Gastrocnemius medialis (tissue), 4 donors: ENCODE measurements at places on chromosomes 2 and 18. TPM values are rescaled to one million over a fixed set of nuclear protein-coding genes. Genes with fewer than 3 reads are reported as not detected.
A peak's percentile ranks its signal among the peaks of the same experiment; 100 is the strongest.

Gene ITPRID2
- 38.7 TPM for total RNA-seq

Gene RTKN
- 5.6 TPM for total RNA-seq

Gene DIS3L2
- 12.8 TPM for total RNA-seq

Gene ST6GAL2
- total RNA-seq, result not detected

DNA sequence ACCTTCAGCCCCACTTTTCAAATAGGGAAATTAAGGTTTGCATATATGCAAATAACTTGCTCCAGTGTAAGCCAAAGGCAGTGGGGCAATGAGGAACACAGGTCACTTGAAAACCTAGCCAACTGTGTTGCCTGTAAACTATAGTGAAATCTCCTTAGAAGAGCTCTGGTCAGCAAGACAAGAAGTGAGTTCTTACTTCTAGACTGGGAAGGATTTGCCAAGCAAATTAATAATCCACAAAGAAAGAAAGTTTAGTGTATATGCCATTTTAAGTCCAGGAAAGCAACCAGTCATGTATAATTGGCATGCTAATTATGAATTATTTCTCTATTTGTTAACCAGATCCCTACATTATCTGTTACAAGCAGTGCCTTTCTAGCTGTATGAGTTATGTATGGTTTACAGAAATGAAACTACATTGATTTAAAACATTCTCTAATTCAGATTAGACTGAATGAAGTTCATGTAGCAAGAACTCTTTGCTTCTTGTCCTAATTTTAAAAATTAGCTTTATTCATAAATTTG is 129.9 kb downstream of the MTX2 start:
- no peaks in the 10 kb centered on the region for H3K4me1 ChIP-seq
- no peaks in the 10 kb centered on the region for H3K27me3 ChIP-seq
- H3K36me3 ChIP-seq, result no peaks in the 10 kb centered on the region
- no peak overlapping the region for H3K27ac ChIP-seq
- H3K4me3 ChIP-seq, result no peak overlapping the region

GRCh38 chr2:85019121-85019520 is 48.2 kb downstream of the KCMF1 start:
- no peak overlapping the region for H3K4me3 ChIP-seq
- H3K4me1 ChIP-seq, result peaks cover 32% of the 10 kb centered on the region
- H3K36me3 ChIP-seq, result no peaks in the 10 kb centered on the region

GRCh38 chr2:41870265-41870585 is 177.6 kb upstream of the PKDCC start:
- H3K27me3 ChIP-seq, result no peaks in the 10 kb centered on the region
- H3K27ac ChIP-seq, result peak overlapping the region; percentile 69

GRCh38 chr2:1945819-1946218 is 201.5 kb upstream of the PXDN start:
- no peaks in the 10 kb centered on the region for H3K27me3 ChIP-seq
- H3K36me3 ChIP-seq, result no peaks in the 10 kb centered on the region
- H3K27ac ChIP-seq, result no peak overlapping the region
- H3K4me1 ChIP-seq, result no peaks in the 10 kb centered on the region
- no peak for DNase-seq

DNA sequence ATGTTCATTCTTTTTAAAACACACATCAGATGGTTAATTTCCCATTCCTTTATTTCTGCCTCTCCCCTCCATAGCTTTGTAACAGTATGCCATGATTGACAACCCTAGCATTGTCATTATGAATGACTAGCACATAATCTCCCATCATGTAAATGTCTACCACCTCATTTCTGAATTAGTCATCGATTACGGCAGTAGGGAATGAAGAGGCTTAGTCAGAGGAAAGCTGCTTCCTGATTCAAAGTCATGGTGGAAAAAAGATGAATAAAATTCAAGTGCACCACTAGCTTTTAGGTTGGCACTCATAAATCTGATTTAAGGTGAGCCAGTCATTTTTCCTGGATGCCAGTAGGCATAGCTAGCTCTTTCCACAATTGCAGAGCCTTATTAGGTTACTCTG is 19.1 kb upstream of the ACMSD start:
- H3K4me1 ChIP-seq, result no peaks in the 10 kb centered on the region
- no peaks in the 10 kb centered on the region for H3K27me3 ChIP-seq
- DNase-seq, result no peak
- H3K27ac ChIP-seq, result no peak overlapping the region

GRCh38 chr2:234714711-234715110 is 217.8 kb upstream of the ARL4C start:
- no peaks in the 10 kb centered on the region for H3K4me1 ChIP-seq
- no peak overlapping the region for H3K27ac ChIP-seq
- no peaks in the 10 kb centered on the region for H3K36me3 ChIP-seq
- no peak overlapping the region for H3K4me3 ChIP-seq

DNA sequence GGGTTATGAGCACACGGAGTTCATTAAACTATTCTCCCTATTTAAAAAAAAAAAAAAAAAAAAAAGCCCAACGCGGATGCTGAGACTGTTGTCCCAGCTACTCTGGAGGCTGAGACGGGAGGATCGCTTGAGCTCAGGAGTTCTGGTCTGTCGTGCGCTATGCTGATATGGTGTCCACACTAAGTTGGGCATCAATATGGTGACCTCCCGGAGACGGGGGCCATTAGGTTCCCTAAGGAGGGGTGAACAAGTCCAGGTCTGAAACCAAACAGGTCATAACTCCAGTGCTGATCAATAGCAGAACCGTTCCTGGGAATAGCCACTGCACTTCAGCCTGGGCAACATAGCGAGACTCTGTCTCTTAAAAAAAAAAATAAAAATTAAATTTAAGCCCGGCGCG is 12.9 kb upstream of the ANKRD53 start:
- peak overlapping the region; percentile 47 for H3K4me3 ChIP-seq
- H3K4me1 ChIP-seq, result no peaks in the 10 kb centered on the region
- no peak for DNase-seq
- H3K27me3 ChIP-seq, result peaks cover 20% of the 10 kb centered on the region
- H3K36me3 ChIP-seq, result no peaks in the 10 kb centered on the region

GRCh38 chr2:175404839-175405238 is 223.3 kb upstream of the ATP5MC3 start:
- no peaks in the 10 kb centered on the region for H3K36me3 ChIP-seq
- no peak overlapping the region for H3K4me3 ChIP-seq
- no peak overlapping the region for H3K27ac ChIP-seq
- DNase-seq, result no peak
- H3K27me3 ChIP-seq, result no peaks in the 10 kb centered on the region

DNA sequence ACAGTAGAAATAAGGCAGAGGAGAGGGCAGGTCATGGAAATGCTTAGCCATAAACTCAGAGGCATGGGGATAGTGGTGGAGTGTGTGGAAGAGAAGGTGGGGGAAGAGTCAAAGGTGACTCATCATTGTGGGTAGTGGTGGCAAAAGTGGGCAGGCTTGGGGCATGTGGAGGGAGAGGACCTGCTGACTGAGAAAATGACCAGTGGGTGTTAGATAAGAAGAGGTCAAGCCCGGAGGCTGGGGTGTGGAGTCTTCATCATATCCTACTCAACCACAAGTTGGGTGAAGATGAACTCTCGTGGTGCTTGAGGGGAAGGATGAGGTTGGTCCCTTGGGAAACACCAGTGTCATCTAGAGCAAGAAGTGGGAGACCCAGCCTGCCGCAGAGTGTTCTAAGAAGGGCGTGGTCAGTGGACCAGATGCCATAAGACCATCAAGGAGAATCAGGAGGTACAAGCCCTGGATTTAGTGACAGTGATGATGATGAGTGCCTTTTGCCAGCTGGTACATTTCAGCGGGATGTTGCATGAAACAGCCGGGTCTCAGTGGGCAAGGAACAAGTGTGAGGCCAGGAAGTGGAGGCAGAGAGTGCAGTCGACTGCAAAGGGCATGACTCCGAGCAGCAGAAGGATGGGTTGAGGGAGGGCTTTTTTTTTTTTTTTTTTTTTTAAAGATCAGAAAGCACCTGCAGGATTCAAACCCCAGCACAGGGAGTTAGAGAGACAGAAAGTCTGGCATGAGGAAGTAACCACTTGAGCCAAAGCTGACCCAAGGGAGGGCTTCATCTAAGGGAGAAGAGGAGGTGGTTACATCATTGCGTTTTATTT is 122.6 kb upstream of the SPRED2 start:
- H3K27ac ChIP-seq, result no peak overlapping the region
- H3K4me1 ChIP-seq, result peaks cover 5% of the 10 kb centered on the region
- no peak overlapping the region for H3K4me3 ChIP-seq
- H3K27me3 ChIP-seq, result no peaks in the 10 kb centered on the region
- H3K36me3 ChIP-seq, result no peaks in the 10 kb centered on the region
- DNase-seq, result no peak
